ENCODE measurements at places on chromosomes 16 and 17. TPM values are rescaled to one million over a fixed set of nuclear protein-coding genes. Genes with fewer than 3 reads are reported as not detected.

Gene CHRNE
- total RNA-seq = 0.43 TPM

Gene IL17C
- not detected for total RNA-seq

Gene KRTAP3-2
- total RNA-seq = not detected

Gene ASGR2
- not detected for total RNA-seq

Gene OR1A1
- not detected for total RNA-seq

Gene TOM1L1
- total RNA-seq = 5.2 TPM

Gene GGT6
- total RNA-seq = not detected

Gene ST6GALNAC2
- 0.22 TPM for total RNA-seq

Gene TIMP2
- total RNA-seq = 86.8 TPM

Gene XAF1
- 12.8 TPM for total RNA-seq

Gene IGSF6
- not detected for total RNA-seq

Gene COX11
- 41.5 TPM for total RNA-seq

Gene ZFP3
- total RNA-seq = 2.4 TPM

Gene SRL
- total RNA-seq = 0.07 TPM

Gene SPATA33
- total RNA-seq = 4.7 TPM

Gene SCGB1C2
- not detected for total RNA-seq

Gene GRAPL
- 21.1 TPM for total RNA-seq

Gene TP53TG3E
- not detected for total RNA-seq

Gene GDPD1
- 7.9 TPM for total RNA-seq

Gene KRTAP17-1
- total RNA-seq = not detected

Gene KRT31
- not detected for total RNA-seq

Measured in thoracic aorta endothelial cell (primary cell).